Esophagus squamous epithelium (tissue), 5 donors: ENCODE measurements at places on chromosomes 3 and 15.
A peak's percentile ranks its signal among the peaks of the same experiment; 100 is the strongest.

DNA sequence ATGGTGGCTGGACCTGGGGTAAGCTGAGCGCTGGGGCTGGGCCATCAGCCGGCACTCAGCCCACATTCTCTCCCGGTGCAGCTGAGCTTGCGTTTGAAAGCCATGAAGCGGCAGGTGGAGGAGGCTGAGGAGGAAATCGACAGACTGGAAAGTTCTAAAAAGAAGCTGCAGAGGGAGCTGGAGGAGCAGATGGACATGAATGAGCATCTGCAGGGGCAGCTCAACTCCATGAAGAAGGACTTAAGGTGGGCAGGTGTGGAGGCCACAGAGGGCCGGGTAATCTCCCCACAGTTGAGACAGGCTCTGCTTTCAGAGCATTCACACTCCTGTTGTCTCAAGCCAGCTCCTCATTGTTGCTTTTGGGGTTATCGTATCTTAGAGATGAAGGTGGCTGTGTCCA is 45.7 kb upstream of the MYZAP start:
- DNase-seq = no peak

DNA sequence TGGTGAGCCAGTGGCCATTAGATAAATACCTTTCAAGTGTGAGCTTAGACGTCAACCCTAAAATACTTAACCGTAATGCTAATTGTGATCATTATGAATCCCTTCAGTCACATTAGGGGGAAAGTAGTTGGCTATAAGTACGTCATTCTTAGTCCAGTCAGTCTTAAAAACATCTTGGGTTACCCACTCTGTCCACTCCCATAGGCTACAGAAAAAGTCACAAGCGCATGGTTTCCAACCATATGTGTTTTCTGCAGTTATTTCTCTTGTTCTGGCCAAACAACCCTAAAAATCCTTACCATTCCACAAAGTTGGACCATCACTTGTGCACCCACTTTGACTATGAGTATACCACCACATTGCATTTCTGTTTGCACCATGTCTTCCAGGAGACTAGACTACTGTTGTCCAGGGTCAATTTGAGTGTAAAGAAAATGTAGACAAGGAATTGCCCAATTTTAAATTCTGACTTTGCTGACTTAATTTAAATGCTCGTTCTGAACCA is 3.3 kb downstream of the RPL15 start:
- DNase-seq = no peak

- no peak for DNase-seq
Observed at GRCh38 chr3:65181391-65181871, 493.6 kb upstream of the ADAMTS9 start.

- no peak for DNase-seq
Observed at GRCh38 chr15:99441871-99442251, 123.9 kb upstream of the MEF2A start.

DNA sequence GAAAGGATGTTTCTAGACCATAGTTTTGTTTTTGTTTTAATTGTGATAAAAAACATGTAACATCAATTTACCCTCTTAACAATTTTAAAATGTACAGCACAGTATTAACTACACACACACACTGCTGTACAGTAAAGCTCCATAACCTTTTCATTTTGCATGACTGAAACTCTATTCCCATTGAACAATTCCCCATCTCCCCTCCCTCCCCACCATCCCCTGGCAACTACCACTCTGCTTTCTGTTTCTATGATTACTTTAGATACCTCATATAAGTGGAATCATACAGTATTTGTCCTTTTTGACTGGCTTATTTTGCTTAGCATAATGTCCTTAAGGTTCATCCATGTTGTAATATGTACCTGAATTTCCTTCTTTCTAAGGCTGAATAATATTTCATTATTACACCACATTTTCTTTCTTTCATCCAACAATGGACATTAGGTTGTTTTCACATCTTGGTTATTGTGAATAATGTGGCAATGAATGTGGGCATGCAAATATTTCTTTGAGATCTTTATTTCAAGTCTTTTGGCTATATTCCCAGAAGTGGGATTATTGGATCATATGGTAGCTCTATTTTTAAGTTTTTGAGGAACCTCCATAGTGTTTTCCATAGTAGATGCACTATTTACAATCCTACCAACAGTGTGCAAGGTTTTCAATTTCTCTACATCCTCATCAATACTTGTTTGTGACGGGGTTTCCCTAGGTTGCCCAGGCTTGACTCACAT is 10.7 kb downstream of the CHST14 start:
- no peak for DNase-seq

GRCh38 chr3:115401298-115401697 is 222.0 kb upstream of the GAP43 start:
- no peak for DNase-seq

GRCh38 chr15:33026614-33027013 is 167.9 kb downstream of the FMN1 start:
- DNase-seq = no peak

DNA sequence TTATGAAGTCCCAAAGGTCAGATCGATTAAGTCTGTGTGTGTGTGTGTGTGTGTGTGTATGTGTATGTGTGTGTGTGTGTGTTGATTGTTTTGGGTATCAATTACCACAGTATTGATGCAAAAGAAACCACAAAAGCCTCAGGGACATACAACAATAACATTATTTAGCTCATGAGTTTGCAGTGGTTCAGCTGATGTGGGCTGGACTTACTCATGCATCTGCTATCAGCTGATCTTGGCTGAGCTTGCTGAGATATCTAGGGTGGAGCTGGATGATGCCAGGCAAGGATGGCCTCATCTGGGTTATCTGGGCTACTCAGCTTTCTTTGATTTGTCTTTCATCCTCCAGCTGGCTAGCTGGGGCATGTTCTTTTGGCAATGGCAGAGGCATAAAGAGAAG is 82.4 kb upstream of the PRR23C start:
- DNase-seq = no peak

DNA sequence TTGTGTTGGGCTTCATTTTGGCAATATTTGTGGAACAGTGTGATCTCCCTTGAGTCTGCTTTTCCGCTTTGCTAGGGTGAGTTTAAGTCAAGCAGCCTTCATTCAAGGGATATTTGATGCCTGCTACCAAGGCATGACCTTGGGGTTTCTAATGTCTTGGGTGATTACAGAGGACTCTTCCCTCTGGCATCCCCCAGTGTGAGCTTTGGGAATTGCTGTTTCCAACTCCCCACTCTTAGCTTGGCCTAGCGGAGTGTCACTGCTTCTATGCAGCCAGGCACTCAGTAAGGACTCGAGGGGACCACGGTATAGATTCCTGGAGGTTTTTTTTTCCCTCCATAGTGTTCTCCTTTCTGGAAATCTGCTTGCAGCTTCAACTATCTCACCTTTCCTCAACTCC is 21.1 kb downstream of the GCNT3 start:
- DNase-seq = no peak

DNA sequence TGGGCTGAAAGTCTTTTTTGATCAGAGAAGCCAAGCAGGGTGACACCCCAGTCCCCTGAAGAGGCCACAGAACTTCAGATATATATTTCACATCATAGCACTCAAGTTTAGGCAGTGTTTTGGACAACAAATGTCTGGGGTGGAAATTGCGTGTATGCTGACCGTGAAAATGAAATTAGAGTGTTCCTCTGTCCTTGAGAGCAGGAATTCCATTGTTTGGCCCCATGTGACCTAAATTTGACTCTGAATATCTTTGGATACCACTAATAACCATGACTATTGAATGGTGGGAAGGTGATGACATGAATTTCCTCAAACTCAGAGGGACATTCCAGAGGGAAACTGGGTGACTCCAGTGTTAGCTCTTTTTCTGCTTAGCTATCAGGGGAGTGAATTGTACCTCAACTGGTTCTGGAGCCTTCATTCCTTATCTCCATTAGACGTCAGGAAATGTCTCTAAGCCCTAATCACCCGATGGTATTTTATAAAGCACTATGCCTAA is 263.5 kb upstream of the RASGRP1 start:
- DNase-seq = no peak

GRCh38 chr15:65612616-65612946 is 1.6 kb upstream of the INTS14 start:
- no peak for DNase-seq

DNA sequence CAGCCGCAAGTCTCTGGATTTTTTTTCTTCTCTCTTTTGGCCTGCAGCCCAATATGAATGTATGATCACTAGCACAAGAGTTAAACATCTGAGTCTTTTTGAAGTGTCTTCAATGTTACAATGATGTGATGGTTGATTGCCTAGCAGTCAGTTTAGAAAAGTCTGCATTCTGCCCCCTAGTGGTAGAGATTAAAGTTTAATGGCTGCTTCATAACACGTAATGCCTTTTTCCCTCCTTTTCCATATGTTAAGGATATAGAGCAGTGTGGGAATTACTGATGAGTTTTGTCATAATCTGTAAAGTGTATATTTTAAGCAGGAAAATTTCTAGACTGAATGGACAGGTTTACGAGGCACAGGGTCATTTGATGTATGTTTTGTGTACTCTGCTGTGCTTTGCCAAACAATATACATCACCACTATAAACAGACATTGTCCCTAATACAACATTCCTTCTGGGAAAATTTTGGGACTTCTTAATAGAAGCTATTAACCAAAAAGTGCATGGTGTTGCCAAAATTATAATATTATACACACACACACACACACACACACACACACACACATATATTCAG is 1038.5 kb upstream of the NR2F2 start:
- no peak for DNase-seq

DNA sequence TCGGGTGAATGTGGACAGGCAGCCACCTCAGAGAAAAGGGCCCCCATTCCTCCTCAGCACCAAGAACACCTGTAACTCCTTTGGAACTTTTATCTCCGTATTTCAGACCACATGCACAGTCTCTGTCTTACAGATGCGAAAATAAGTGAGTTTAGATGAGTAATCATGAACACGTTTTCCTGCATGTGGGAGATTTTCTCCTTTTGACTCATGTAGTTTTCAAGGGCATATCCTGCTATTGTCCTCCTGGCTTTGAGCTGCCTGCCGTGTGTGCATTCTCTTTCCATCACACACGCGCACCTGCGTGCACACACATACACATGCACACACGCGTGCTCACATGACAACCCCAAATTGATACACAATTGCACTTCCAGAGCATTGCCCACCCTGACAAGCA is 239.2 kb downstream of the GABRG3 start:
- no peak for DNase-seq

- DNase-seq = no peak
Observed at GRCh38 chr3:9087831-9088413, 124.7 kb upstream of the RAD18 start.

GRCh38 chr3:1578124-1578806 is 485.4 kb downstream of the CNTN6 start:
- no peak for DNase-seq

DNA sequence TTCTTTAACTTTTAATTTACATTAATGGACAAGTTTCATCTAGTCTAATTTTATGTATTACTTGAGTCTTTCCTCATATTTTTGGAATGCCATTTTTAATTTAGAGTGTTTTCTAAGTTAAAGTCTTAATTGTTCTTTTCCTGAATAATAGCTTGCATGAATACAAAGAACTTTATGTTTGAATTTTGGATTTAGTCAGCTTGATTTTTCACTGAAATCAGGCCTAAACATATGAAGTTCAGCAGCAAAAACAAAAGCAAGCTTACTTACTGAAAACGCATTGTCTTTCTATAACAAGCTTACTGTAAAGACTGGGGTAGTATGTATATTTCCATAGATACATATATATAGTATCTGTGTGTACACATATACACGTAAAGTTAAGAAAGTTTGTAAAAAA is 126.0 kb downstream of the ZBTB20 start:
- no peak for DNase-seq

- DNase-seq = peak; percentile 68
Observed at GRCh38 chr15:58987491-58988005, at the start of gene RNF111. Gene RNF111, plus strand, starts transcription at chr15:58987663. Its CDS starts 43,160 bp downstream, at chr15:59030823.

DNA sequence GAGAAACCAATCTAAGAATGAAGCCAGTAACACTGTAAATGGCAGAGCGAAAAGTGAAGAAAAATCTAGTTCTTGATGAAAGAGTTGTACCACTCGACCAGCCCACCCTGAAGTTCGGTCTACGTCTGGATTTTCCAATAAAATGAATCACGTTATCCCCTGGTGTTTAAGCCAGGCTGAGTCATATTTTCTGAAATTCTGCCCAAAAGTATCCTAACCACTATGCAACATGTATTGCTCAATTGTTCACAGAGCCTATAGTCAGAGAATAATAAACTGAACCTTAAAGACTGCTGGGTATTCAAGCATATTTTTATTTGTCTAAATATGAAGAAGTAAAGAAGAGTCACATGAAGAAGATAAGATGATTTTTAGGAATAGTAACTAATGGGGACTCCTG is 245.7 kb downstream of the FGF12 start:
- no peak for DNase-seq

- no peak for DNase-seq
Observed at GRCh38 chr15:98322581-98322980, 325.8 kb upstream of the IGF1R start.

DNA sequence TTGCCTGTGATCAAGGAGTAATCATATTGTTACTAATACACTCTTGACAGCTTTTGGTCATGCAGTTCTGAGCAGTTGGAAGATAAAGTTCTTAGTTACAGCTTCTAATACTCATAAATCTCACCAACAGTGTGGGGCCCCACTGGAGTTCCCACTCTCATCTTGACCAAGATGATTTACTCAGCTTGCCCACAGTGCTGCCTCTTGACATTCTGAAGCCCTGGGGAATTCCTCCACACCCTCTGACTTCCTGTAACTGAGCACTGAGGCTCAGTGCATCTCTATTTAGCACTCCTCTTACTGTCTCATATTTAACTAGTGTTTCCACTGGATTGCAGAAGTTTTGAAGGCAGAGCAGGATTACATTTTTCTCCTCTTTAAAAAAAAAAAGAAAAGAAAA is 1.9 kb upstream of the ARL6IP5 start:
- no peak for DNase-seq

DNA sequence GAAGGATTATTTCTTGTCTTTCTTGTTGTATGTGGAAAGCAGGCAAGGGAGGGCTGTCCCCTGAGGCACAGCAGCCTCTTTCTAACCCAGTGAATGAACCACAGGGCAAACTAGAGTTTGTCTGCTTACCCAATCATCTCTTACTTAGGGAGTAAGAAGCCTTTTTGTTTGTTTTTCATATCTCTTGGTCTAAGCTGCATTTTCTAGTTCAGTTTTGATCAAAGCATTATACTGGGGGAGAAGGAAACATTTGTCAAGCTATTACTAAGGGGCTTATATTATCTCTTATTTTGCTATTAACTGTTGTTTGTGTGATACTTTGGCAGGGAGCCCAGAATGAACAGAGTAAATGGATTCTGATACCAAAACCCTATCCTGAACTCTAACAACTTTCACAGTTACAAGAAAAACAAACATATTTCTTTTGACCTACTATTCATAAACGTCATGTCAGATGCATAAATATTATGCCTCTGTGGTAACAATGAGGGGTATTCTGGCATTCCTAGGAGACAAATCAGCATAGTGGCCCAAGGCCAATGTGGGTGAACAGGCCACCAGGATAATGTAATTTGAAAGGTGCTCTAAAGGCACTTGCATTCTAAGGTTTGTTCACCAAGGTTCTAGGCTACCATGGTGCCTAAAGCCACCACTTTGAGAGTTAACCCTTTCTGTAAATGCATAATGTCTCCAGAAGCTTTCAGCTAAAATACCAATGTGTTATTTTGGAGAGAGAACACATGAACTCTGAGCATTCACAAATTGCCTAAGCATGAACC is 271.6 kb upstream of the ZPLD1 start:
- DNase-seq = no peak
